ENCODE measurements at places on chromosomes 4 and X.

DNA sequence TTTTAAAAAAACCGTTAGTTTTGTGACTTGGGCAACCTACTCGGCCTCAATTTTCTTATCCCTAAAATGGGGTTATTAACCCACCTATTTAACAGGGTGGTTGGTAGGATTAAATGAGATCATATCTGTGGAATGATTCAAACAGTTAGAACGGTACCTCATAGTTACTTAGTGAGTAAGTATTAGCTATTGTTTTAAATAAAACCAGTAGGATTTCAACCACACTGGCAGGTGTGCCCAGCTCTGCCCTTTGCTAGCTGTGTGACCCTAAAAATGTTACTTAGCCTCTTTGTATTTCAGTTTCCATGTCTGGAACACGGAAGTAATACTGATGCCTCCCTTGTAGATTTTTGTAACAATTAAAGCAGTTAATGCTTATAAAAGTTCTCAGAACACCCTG lies 225.8 kb upstream of the SPRY1 start:
- DNase-seq, result no peak

- DNase-seq, result no peak
Measured at GRCh38 chrX:101483705-101484104, 1.6 kb upstream of the ARMCX4 start.

DNA sequence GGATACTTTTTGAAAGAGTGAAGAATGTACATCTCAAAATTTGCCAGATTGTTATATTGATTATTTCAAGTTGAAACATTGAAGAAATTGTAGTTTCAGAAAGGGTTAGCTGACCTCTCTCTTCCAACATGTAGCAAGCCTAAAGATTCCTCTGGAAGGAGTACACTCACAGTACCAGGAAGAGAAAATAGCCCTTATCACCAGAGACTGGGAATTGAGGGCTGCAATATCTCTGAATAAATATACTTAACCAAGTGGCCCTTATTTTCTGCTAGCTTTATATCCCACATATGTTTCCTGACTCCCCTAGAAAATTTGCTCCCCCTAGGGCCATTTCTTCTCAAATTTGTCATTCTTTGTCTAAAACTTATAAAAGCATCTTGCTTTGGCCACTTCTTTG lies 332.2 kb downstream of the GASK1B start:
- DNase-seq, result no peak

- DNase-seq, result no peak
Measured at GRCh38 chr4:52799813-52800212, 48.6 kb upstream of the ERVMER34-1 start.

DNA sequence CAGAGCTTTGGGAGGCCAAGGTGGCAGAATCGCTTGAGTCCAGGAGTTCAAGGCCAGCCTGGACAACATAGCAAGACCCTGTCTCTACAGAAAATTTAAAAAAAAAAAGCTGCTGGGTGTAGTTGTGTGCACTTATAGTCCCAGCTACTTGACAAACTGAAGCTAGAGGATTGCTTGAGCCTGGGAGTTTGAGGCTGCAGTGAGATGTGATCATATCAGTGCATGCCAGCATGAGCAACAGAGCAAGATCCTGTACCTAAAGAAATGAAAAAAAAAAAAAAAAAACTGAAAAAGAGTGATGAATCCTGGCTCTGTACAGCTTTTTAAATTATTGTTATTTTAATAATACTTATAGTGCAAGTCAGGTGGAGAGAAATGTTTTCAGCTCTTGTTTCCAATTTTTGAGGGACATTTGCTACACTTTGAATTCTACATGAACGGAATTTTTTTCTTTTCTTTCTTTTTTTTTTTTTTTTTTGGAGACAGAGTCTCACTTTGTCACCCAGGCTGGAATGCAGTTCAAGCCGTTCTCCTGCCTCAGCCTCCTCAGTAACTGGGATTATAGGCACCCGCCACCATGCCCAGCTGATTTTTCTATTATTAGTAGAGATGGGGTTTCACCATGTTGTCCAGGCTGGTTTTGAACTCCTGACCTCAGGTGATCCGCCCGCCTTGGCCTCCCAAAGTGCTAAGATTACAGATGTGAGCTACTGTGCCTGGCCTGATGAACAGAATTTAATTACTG lies 215.6 kb downstream of the FSTL5 start:
- no peak for DNase-seq

- peak; percentile 16 for DNase-seq
Measured at GRCh38 chr4:74675673-74676279, 118.5 kb downstream of the BTC start.

DNA sequence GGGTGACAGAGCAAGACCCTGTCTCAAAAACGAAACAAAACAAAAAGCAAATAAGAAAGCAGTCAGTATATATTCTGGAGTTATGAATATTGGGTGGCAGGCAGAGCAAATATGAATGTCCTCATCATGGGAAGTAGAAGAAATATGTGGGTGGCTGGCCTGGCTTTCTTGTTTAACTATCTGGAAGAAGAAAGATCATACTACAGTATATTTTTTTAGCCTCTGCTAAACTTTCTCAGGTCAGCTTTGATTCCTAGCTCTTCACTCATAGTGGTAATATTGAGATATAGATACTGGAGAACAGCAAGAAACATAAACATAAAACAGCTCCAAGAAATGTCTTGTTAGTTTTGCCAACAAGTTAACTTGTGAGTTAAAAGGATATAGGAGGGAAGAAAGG lies 192.5 kb downstream of the SOWAHB start:
- DNase-seq, result no peak

GRCh38 chrX:57565198-57565597 lies 26.6 kb upstream of the ZXDB start:
- DNase-seq, result no peak

GRCh38 chr4:70895405-70895804 lies 6.8 kb upstream of the MOB1B start:
- DNase-seq, result peak; percentile 62

DNA sequence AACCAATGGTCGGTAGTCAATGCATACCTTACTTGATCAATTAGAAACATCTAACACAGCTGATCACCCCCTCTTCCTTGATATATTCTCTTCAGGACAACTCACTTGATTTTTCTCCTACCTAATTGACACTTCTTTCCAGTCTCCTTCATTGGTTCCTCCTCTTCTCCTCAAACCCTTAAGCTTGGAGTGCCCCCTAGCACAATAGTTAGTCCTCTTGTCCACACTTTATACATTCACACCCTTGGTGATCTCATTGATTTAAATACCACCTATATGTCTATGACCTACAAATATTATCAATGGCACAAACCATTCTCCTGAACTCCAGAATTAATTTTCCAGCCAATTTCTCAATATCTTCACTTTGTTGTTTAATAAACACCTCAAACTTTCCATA lies 724.0 kb downstream of the ADGRL3 start:
- DNase-seq, result no peak

- DNase-seq, result no peak
Measured at GRCh38 chr4:89868276-89868675, 26.4 kb upstream of the MMRN1 start.

DNA sequence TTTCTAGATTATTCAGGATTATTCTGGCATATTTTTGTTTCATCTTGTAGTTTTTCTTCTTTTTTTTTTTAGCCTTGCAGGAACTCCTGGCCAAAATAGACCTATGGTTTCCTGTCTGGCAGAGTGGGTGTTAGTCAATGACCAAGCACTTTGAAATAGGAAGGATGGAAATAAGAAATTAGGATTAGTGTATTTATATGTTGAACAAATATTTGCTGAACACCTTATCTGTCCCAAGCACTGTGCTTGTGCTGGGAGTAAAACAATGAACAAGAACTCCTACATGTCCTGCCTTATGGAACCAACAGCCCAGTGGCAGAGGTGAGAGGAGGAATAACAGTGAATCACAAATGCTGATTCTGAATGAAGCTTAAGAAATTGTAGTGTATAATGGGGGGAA lies 4.5 kb downstream of the MMRN1 start:
- DNase-seq, result no peak

DNA sequence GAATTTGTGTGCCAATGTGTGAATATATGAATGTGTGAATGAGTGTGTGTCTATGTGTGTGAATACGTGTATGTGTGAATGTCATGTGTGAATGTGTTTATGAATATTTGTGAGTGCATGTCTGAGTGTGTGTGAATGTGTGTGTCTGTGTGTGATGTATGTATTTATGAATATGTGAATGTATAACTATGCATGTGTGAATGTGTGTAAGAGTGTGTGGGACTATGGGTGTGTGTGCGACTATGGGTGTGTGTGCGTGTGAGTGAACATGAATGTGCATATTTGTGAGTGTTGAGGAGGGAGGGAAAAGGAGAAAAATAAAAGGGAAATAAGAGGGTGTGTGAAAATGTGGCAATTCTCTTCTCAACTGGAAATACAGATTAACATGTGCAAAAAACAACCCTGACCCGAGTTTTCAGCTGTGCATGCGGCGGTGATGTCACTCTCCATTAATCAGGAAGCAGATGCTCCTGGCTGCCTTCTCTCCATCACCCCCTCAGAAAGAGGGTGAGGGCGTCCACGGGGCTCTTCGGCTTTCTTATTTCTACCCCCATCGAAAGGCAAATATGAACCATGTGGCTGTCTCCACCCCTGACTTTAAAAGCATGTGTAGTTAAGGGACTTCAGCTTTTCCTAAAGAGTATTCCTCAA lies 219.8 kb downstream of the MAML3 start:
- no peak for DNase-seq

GRCh38 chr4:164169591-164169990 lies 584.3 kb upstream of the SMIM31 start:
- no peak for DNase-seq

GRCh38 chrX:148500423-148501385 lies at the start of gene AFF2:
AFF2 (plus strand) TSS chrX:148500617; CDS start chrX:148501098, 481 bp downstream.
- DNase-seq, result peak; percentile 8

DNA sequence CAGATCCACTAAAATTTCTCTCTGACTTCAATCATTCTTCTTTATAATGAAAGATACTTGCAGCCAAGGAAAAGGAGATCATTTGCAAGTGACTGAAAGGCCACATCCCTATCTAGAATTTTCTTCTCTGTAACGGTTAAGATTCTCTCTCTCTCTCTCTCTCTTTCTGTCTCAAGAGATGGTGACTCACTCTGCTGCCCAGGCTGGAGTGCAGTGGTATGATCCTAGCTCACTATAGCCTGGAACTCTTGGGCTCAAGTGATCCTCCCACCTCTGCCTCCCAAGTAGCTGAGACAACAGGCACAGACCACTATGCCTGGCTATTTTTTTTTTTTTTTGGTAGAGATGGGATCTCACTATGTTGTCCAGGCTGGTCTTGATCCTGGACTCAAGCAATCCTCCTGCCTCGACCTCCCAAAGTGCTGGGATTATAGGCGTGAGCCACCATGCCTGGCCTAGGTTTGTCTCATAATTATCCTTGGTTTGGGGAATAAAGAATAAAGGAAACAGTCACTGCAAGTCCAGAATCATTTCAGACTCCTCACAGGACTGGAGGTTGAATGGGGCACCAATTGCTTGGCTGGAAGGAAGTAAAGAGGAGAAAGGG lies 33.3 kb upstream of the GALNT7 start:
- no peak for DNase-seq

- no peak for DNase-seq
Measured at GRCh38 chr4:71932941-71933340, 98.9 kb upstream of the NPFFR2 start.

DNA sequence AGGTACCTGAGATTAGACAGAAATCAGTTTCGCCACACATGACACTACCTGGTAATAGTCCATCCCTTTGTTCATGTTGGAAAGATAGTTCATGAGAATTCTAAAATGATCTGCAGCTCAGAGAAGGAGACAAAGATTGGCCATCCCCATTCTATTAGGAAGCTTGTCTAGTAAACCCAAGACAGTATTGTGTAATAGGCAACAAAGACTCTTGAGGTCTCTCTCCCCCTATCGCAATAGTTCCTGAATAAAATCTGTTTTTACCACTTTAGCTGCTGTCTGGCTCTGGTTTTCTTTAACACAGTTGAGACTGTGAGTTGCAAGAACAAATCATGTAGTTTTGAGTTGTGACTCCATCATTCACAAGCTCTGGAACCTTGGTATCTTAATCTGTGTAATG lies 14.8 kb upstream of the BBS7 start:
- DNase-seq, result no peak

DNA sequence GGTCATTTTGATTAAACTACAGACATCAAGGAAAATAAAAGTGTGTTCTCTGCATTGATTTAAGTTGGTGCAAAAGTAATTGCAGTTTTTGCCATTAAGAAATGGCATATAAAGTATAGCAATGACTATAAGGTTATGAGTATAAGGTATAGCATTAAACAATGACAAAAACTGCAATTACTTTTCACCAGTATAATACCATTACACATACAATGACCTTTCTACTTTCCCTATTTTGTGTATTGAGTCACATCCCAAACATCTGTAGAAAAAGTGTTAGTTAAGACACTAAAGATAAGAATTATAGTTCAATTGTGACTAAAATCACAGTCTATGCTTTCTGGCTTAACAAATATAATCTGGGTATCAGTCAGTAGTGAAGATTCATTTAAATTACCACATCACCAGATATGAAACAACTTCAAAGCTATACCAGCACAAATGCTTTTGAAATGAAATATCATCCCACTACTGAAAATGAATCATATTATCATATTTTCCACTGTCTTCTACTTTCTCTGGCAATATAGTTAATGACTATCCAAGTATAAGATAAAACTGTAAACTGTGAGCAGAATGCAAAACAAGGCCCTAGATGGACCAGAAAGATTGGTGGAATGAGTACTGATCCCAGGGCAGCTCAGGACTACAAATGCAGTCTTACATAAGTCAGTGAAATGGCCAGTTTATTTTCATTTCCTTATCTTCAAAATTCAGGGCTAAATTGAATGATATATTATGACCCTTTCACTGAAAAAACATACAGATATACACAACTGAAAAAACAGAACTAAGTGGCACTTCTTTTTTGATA lies 241.1 kb downstream of the ANTXR2 start:
- no peak for DNase-seq

GRCh38 chrX:40855411-40855810 lies 120.1 kb upstream of the MED14 start:
- DNase-seq, result no peak

GRCh38 chr4:167883266-167883665 lies 209.1 kb upstream of the ANXA10 start:
- DNase-seq, result no peak

DNA sequence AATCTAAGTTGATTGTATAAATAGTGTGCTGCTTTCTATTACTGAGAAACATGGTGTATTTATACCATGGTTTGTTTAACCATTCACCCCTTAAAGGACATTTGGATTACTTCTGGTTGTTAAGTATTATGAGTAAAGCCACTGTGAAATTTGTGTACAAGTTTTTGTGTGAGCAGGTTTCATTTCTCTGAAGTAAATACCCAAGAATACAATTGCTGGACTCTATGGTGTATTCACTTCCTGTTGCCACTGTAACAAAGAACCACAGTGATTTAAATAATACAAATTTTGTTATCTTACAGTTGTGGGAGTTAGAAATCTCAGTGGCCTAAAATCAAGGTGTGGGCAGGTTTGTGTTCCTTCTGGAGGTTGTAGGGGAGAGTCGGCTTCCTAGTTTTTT lies 869.6 kb downstream of the CCSER1 start:
- no peak for DNase-seq
